ENCODE measurements at places on chromosomes 13 and 19.

- DNase-seq, result no peak
Measured at GRCh38 chr13:20860844-20861243, 41.7 kb downstream of the XPO4 start.

- DNase-seq, result no peak
Measured at GRCh38 chr13:48977973-48978372, 2.3 kb downstream of the FNDC3A start.

- DNase-seq, result no peak
Measured at GRCh38 chr13:92362717-92363116, 863.9 kb upstream of the GPC6 start.

DNA sequence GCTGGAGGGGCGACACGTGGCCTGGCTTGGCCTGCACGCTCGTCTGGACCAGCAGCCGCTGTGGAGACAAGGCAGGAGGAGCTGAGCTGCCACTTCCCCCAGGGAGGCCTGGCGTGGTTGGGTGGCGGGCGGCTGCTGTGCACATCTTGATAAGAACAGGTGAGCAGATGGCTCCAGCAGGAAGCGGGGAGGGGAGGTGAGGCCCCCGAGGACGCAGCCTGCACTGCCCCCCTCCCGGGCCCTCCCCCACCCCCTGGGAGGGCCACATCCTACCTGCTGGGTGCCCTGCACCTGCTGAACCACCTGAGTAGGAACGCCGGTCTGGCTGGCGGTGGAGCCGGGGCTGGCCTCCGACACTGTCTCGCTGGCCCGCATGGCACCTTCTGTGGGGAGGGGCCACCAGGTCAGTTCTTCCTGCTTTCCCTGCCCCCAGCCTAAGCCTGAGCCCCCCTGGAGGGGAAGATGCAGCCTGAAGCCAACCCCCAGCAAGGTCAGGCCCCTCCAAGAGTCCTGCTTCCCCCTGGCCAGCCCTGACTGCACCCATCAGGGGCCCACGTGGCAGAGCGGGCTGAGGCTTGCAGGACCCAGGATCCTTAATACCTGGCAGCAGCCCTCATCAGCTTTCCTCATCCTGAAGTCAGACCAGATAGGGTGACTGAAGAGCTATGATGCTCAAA is 22.8 kb downstream of the RFX1 start:
- no peak for DNase-seq

- DNase-seq, result no peak
Measured at GRCh38 chr13:100330662-100331061, 241.8 kb downstream of the PCCA start.

- no peak for DNase-seq
Measured at GRCh38 chr19:23321953-23322549, 71.9 kb upstream of the ZNF724 start.

- no peak for DNase-seq
Measured at GRCh38 chr19:18119717-18120105, 22.1 kb downstream of the MAST3 start.

- no peak for DNase-seq
Measured at GRCh38 chr13:86725105-86725504, 925.9 kb upstream of the SLITRK6 start.

GRCh38 chr19:2271234-2272103 is 10.5 kb downstream of the PEAK3 start:
- no peak for DNase-seq

DNA sequence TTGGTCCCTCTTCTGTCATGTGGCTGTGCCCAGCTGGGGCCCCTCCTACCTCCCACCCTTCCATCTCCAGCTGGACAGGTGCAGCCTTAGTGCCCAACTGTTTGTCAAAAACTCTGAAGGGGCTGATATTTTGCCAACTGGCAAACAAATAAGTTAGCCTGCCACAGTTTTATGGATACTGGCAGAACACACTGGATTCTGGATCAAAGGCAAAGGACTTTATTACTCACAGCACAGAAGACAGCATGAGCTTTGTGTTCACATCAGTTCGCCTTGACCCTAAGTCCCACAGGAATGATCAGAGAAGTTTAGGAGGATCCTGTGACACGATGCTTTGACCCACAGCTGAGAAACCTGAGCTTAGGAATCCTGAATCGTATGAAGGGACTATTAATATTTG is 16.4 kb downstream of the KLK2 start:
- DNase-seq, result no peak

DNA sequence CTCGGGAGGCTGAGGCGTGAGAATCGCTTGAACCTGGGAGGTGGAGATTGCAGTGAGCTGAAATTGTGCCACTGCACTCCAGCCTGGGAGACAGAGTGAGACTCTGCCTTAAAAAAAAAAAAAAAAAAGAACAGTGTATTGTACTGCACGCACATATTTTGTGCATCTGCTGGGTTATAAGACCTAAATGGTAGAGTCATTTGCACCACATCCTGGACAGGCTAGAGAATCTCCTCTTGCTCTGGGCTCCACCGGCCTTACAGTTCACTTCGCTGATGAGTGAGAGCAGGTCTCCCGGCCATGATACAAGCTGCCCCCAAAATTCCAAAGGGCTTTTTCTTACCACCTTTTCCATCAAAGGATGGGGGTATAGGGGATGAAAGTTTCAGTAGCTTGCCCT is 7.2 kb upstream of the SAE1 start:
- DNase-seq, result no peak

- no peak for DNase-seq
Measured at GRCh38 chr13:99932912-99933311, 38.7 kb downstream of the ZIC5 start.

DNA sequence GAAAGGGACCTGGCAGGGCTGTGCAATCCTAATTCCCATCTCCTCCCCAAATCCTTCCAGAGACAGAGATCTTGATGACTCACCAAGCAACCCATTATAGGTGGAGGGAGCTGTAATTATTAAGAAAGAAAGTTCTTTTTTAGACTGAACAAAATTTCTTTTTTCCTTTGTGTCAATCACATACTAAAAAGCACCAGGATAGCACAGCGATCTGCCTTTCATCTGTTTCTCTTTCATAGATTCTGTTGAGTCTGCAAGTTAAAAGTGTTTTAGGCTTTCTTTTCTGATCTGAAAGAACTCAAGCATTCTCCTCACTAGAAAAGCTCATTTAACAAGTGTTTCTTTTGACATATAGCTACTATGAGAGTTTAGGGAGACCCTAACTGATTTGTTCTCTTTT is 222.8 kb downstream of the DCT start:
- no peak for DNase-seq

- DNase-seq, result no peak
Measured at GRCh38 chr13:75927183-75927669, 291.1 kb downstream of the LMO7 start.

DNA sequence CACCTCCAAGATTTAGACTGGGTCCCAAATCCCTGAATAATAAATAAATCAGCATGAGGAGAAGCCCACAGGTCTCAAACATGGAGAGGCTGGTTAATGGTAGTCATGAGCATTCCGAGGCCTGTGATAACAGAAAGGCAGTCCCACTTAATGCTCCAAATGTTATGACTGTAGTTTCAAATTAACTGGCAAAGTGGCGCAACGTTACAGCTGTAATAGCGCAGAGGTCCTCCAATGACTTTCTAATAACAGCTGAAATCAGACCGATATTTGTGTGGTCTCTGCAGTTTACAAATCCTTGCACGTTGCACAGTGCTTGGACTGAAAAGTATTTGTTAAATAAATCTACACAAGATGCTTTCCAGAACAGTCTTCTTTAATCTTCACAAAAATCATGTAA is 141.8 kb downstream of the ABCC4 start:
- no peak for DNase-seq

DNA sequence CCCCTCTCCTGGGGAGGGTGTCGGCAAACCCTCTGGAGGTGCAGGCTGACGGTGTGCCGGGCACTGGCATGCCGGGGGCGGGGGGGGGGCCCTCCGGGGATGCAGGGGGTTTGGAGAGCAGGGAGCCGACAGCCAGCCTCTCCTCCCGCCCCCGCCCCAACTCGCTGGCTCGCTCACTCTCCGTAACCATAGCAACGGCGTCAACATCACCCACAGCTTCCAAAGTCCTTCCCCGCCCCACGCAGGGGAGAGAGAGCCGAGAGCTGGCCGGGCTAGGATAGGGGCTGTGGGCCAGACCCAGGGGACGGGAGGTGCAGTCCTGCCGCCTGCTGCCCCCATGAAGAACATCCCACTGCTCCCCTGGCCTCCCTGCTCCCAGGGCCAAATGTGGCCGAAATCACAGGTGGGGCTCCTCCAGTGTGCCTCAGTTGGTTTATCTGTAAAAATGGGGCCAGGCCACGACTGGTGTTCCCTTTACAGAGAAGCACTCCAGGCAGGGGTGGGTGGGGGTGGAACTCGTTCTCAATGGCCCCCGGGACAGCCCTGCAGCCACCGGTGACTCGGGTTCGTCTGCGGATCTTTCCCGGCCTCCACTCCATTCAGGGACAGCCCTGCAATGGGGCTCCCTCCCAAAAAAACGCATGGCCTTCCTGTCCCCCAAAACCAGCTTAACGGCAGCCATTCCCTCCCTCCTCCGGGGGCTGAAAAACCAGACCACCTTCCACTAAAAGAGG is 3.2 kb downstream of the KLF16 start:
- DNase-seq, result no peak

- no peak for DNase-seq
Measured at GRCh38 chr13:24271231-24271600, 38.2 kb upstream of the C1QTNF9 start.

DNA sequence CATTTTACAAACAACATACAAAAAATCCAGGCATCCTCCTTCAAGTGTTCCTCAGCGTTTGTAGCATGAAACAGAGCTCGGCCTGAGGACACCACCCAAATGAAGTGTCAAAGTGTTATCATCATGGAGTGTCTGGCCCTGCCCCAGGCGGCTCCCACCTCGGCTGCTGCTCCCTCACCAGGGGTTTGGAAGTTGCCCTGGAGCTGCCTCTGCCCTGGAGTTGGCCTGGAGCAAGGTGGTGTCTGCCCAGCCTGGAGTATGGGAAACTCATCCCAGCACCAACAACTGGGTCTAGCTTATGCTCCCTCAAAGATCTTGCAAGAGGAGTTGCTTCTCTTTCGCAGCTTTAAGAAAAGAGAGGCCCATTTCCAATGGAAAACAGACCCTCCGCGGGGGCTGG is 120.4 kb downstream of the FOXO1 start:
- no peak for DNase-seq

- DNase-seq, result peak; percentile 49
Measured at GRCh38 chr19:57280962-57281400, 696 bp downstream of the ZNF460 start.

All from T47D (cell line).